ENCODE measurements at places on chromosomes 1 and 21.
A peak's percentile ranks its signal among the peaks of the same experiment; 100 is the strongest.

GRCh38 chr1:225848030-225848955 is 33.9 kb downstream of the TMEM63A start:
- no peak for DNase-seq

- DNase-seq: no peak
Observed at GRCh38 chr21:42677339-42678321, 24.2 kb downstream of the PDE9A start.

DNA sequence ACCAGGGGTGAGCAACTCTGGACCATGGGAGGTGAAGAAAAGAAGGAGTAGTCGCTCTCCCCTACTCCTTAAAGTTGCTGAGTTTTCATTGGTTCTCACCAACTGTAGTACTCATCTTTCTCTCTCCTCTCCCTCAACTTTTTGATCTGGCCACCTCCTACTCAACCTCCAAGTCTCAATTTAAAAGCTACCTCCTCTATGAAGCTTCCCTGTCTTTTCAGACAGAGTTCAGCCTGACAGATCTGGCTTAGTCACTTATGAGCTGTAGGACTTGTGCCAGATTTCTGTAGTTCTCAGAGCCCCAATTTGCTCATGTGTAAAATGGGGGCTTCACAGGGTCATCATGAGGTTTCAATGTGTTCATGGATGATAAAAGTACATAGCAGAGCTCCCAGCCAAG is 34.5 kb upstream of the HTR1D start:
- no peak for DNase-seq

DNA sequence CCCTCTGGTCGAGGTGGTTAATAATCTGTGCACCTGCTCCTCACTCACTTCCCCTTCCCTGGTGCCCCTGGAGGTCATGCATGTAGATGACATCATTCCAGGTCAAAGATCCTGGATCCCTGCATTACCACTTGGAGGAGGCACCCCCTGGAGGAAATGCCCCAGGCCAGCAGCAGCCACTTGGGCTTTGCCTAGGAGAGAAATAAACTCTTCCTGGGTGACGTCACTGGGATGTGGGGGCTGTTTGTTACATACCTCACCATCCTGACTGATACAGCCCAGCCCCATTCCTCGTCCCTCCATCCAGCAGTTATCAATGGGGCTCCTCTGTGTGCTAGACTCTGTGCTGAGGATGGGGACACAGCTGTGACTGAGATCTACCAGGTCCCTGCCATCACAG is 433.6 kb downstream of the PTPRU start:
- DNase-seq: no peak

DNA sequence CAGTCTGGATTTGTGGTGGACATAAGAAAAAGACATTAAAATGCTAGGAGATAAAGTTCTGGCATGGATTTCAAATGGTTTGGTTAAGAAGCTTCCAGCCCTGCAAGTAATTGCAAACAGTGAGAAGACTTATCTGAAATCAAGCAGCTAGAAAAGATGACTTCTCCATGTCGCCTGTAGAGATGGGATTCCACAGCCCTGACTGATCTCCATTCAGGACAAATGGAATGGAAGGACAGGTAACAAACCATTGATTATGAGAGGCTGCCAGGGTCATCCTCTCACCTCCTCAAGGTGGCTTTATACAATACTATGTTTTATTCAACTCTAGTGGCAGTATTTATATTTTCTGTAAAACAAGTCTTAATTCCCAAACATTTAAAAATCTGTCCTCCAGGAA is 237.9 kb downstream of the HLX start:
- no peak for DNase-seq

GRCh38 chr21:32956061-32956656 is 69.6 kb upstream of the OLIG2 start:
- DNase-seq: no peak

GRCh38 chr1:221437171-221437570 is 304.7 kb downstream of the DUSP10 start:
- no peak for DNase-seq

GRCh38 chr1:22074803-22075202 is 22.3 kb downstream of the CDC42 start:
- DNase-seq: no peak

DNA sequence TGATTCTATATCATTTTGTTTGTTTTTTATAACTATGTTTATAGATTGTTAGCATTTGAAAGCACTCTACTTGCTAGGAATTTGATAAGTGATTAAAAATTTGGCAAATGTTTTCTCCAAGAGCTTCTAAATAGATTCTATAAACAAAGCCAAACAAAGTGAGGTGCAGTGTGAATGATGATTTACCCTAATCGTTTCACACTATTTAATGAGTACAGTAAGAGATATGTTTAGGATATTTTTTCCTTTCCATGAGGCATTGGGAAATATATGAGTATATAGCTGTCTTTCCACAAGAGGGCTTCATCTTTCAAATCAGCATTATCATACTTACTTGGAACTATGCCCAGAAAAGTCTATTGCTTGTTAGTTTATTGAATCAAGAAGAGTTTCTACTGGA is 277.0 kb upstream of the BRINP3 start:
- DNase-seq: no peak

- DNase-seq: no peak
Observed at GRCh38 chr1:31248276-31248675, 8.6 kb upstream of the NKAIN1 start.

DNA sequence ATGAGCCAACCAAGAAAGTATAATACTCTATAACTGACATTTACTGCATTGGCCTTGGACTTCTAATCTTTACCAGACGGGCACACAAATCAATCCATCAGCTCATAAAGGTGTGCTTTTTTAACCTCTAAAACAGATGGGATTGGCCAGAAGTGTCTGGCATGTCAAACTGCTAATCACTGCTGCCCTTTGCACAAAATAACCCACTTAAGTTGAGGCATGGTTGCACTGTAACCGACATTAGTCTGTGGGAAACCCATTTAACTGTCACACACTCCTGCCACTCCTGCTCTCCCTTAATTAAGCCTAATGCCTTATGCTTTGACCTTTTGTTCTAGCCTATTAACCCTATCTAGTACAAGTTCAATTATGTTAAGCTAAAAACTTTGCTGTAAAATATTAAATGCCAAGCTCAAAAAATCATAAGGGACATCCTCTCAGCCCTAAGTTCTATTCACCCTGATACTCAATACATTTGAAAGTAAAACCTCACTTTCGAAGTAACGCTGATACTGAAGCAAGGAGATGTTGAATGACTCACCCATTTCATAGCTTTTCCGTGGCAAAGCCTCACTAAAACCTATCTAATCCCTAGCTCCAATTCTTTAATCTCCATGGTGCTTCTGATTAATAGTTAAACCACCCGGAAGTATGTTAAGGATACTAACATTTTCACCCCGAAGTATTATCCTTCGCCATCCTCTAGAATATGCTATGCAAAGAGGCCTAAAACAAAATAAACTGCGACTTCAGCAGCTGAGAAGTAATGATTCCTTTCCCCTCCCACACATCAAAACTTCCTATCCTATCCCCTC is 12.9 kb downstream of the NRIP1 start:
- no peak for DNase-seq

- no peak for DNase-seq
Observed at GRCh38 chr1:8170059-8170835, 144.1 kb upstream of the ERRFI1 start.

GRCh38 chr1:224894915-224895314 is 34.6 kb upstream of the DNAH14 start:
- no peak for DNase-seq

GRCh38 chr1:82722608-82723007 is 921.9 kb downstream of the ADGRL2 start:
- DNase-seq: no peak

DNA sequence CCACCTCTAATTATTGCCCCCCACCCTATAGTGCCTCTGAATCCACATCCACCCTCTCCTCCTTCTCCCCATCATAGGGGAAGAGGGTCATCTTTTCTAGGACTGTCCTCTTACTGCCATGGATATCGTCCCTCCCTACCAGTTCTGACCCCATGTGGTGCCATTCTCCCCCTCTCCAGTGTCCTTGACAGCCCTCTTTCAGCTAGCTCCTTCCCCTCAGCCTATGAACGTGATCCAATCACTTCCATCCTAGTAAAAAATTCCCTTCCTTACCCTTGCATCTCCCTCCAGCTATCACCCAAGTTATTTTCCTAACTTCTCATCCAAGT is 172.7 kb downstream of the RRAGC start:
- DNase-seq: no peak

GRCh38 chr1:167273027-167273800 is 52.5 kb downstream of the POU2F1 start:
- no peak for DNase-seq

DNA sequence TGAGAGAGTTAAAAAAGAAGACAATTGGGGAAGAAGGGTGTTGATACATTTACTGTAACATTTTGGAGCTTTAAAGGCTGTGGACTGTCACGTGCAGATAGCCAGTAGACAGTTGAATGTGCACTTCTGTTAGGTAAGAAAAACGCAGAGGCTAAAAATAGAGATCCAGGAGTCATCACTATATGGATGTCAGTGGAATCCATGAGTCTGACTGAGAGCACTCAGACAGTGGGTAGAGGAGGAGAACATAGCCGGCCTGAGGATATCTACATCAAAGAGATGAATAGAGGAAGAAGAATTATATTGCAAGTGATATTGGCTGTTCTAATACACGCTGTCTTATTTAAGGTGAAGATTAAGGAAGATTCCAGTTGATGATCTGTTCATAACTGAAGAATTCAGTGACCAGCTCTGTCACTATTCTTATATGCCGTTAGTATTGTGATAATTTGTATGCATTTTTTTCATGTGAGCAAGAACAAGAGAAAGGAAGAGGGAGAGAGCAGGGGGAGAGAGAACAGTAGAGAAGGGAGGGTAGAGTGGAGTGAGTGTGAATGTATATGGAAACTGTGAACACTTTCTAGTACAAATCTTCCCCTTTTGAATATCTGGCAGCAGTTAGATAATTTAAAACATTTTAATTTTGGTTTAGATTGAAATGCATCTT is 344.8 kb downstream of the CHRM3 start:
- DNase-seq: no peak

- DNase-seq: no peak
Observed at GRCh38 chr1:176384841-176385240, 78.1 kb upstream of the PAPPA2 start.

- DNase-seq: no peak
Observed at GRCh38 chr1:56575865-56576264, 3.5 kb downstream of the PLPP3 start.

- DNase-seq: peak; percentile 55
Observed at GRCh38 chr21:34983680-34984086, 65.4 kb downstream of the RUNX1 start.

DNA sequence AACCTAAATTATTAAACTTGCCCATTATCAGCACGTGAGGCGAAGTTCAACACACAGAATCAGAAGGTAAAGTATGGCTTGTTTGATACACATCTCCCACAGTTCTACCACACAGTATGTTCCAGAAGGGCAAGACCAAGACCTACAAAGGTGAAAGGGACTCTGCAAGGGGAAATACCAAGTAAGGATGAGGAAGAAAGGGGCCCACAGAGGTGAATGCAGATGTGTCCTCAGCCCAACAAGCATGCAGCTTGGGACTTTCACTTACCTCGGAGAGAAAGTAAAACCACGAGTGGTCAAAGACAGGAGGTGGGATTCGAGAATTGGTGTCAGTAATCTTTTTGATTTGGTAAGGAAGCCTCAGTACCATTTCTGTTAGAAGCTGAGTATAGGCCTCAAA is 85.8 kb downstream of the UBR4 start:
- no peak for DNase-seq

GRCh38 chr1:200887036-200887435 is 7.7 kb upstream of the INAVA start:
- no peak for DNase-seq

DNA sequence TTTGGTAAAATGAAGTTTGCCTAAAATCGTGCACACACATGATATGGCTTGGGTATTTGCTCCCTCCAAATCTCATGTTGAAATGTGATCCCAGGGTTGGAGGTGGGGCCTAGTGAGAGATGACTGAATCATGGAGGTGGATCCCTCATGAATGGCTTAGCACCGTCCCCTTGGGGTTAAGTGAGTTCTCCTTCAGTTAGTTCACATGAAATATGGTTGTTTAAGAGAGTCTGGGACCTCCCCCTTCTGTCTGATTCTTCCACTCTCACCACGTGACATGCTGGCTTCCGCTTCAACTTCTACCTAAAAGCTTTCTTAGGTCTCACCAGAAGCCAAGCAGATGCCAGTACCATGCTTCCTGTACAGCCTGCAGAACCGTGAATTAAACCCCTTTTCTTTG is 58.4 kb downstream of the SIPA1L2 start:
- DNase-seq: no peak

DNA sequence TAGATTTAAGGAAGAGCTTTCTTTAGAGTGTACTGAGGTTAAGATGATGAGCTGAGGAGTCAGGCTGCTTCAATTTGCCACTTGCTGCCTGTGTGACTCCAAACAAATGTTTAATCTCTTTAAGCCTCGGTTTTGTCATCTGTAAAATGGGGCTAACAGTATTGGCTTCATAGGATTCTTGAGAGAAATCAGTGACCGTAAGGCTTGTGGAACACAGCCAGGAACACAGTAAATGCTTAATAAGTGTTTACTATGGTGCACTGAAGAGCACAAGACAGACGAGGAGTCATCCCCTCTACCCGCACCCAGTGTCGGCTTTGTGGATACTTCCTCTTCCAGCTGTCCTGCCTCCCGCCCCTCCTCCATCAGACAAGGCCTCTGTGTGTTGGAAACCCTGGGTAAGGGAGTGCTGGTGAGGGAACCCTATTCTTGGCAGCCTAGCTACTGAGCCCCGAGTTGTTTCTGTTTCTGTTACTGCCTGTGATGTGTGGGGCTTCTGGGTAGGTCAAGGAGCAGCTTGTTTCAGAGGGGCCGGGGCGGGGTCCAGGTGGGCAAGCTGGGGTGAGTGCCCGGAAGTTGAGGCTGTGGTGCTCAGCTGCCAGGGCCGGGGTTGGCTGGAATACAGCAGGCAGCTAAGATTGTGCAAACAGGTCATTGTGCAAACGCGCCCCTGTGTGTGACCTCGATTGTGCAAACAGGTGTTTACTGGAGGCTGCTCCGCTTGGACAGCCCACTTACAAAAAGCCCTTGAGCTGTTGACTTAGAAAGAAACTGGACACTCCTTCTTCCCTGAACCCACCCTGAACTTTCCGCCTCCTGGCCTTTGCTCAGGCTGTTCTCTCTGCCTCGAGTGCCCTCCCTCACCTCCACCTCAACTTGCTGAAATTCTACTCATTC is 4.0 kb upstream of the CSF3R start:
- DNase-seq: no peak

DNA sequence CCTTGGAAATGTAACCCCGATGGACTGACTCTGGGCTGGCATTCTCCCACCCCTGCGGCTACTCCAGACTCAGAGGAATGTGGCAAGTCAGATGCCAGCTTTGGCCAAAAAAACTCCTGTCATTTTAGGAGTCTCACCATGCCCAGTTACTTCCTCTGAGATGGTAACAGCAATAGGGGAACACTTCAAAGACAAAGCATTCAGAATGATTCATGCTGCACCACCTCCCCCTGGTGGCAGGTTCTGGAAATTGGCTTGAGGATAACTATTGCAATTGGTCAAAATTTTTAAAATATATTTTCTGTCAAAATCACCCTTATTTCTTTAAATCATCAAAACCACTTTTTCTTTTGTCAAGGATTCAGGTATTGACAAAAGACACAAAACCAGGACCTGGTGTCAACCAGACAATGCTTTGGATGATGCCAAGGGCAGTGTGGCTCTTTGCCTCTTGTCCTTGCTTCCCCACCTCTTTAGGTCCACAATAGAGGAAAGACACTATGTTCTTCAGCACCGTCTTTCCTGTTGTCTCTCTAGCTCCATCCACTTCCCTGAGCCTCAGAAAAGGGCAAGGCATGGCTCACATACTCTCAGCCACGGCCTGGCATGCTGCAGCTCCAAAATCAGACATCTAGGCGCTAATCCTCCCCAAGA is 9.9 kb upstream of the CDCA8 start:
- DNase-seq: peak; percentile 37

- DNase-seq: no peak
Observed at GRCh38 chr1:167661527-167662426, 31.7 kb downstream of the RCSD1 start.
